ENCODE measurements at places on chromosomes 7 and 10.

- no peak for DNase-seq
Measured at GRCh38 chr7:77458786-77459185, 42.6 kb upstream of the GSAP start.

DNA sequence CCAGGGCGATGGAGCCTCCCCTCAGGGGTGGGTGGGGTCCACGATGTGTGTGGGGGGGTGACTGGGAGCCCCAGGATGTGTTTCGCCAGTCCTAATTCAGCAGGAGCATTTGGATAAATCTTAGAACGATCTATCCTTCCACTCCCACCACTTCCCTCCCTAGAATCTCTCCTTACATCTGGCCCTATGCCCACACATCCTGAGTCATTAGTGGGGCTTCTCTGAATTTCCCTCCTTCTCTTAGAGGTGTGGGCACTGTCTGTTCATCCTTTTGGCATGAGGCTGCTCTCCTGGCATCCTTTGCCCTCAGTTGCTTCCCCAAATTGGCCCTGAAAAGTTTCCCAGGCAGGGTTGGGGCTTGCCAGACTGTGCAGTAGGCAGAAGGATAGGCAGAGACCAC, 1.6 kb downstream of the GHRHR start:
- DNase-seq = no peak

DNA sequence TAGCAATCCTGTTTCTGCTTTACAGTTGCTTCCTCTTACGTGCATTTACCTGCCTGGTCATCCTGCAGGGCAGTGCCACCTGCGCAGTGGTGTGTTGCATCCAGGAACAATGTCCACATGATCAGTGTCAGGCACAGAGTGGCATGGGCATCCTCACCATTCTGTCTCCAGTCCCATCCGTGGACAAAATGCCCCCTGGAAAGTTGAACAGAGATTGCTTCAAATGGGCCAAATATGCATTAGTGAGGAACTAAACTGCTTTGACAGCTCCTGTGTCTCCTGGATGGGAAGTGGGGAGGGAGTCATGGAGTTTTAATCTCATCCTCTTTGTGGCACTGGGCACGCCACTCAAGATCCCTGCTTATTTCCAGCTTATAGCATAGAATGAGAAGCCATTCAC, 151.8 kb downstream of the DPP6 start:
- DNase-seq = no peak

DNA sequence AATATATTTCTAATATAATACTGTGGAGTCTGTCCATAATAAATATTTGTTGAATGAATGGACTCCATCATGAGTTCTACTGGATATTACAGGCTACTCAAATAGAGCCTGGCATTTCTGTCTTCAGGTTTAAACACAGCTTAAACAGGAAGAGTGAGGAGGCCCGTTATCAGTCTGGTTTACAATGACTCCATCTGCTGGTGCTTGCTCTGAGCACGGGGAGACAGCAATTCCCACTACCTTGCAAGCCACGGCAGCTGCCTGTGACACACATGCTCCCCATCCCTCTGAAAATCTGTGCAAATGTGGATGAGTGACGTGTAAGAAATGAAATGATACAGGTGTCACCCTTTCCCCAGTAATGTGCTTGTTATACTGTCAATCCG, 293.5 kb upstream of the IMMP2L start:
- no peak for DNase-seq

DNA sequence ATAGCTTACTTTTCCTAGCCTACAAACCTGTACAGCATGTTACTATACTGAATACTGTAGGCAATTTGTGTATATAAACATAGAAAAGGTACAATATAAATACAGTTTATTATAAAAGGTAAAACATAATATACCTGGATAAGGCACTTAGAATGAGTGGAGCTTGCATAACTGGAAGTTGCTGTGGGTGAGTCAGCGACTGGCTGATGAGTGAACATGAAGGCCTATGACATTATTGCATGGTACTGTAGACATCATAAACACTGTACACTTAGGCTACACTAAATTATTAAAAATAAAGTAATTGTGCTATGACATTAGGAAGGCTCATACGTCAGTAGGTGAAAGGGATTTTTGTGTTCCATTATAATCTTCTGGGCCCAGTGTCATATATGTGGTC, 228.8 kb downstream of the HDAC9 start:
- no peak for DNase-seq

DNA sequence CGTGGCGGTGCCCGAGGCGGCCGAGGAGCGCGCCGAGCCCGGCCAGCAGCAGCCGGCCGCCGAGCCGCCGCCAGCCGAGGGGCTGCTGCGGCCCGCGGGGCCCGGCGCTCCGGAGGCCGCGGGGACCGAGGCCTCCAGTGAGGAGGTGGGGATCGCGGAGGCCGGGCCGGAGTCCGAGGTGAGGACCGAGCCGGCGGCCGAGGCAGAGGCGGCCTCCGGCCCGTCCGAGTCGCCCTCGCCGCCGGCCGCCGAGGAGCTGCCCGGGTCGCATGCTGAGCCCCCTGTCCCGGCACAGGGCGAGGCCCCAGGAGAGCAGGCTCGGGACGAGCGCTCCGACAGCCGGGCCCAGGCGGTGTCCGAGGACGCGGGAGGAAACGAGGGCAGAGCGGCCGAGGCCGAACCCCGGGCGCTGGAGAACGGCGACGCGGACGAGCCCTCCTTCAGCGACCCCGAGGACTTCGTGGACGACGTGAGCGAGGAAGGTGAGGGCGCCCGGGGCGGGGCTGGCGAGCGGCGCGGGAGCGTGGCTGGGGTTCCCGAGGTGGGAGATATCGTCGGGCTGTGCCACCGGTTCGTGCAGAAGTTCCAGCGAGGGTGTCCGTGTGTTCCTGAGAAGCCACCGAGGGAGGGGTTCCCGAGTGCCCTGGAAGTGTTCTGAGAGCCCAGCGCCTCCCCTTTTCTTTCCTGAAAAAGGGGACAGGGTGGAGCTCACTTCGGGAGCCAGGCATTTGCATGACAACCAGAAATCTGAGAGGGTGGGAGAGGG, 495 bp downstream of the EIF3B start:
- DNase-seq = peak; percentile 54

DNA sequence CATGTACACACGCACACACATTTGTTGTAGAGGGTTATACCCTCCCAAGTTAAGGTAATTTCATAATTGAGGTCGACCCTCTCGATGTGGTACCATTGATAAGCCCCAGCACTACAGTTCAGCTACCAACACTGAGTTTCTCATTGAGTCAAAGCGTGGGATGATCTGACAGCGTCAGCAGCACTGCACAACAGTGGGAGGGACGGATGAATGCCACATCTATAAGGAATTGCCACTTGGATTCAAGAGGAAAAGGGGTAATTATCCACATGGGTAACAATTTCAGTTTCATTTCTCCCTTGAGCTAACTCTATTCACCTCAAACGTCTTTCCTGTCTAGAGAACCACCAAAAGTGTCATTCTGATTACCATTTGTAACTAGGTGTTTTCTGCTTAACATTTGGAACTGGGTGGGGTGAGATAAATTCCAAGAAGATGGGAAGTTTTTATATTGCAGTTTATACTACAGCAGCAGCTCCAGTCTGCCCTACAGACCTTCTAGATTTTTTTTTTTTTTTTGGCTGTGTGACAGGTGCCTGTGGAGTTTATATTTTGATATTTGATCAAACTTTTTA, 342.9 kb downstream of the AUTS2 start:
- no peak for DNase-seq

GRCh38 chr7:99827040-99827778, 604 bp upstream of the CYP3A43 start:
- DNase-seq = no peak

DNA sequence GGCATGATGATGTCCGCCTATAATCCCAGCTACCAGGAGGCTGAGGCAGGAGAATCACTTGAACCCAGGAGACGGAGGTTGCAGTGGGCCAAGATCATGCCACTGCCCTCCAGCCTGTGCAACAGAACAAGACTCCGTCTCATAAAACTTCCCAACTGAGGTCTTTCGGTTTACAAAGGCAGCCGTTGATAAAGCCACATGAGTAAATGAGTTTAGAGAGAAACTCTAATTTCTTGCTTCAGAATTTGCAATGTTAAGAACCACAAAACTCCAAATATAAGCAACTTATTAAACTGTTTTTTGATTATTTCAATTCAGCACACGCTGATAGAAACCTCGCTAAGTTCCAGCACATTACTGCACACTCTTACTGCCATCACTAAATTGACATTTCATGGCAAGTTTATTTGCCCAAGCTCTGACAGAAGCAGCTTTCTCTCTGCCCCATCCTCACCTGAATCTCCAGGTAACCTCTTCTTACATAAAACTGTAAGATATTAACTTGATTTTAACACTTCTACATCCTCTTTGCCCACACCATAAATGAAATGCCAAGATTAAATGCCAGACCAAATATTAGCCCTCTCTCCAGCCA, 67.7 kb downstream of the FGFR2 start:
- DNase-seq = no peak

DNA sequence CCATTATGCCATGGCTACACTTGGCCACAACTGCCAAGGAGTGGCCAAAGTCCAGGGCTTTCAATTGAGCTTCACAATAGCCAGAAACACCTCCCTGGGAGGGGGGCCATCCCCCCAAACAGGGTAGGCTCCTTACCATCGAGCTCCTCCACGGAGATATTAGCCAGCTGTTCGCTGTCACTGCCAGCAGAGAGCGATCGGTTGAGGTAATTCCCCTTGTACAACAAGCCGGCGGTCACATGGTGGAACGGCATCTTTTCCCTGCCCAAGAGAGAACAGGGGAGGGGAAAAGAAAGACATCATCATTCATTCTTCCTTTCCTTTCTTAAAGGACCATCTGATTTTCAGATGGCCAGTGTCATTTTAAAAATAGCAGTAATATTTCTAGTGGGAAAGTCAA, 133.6 kb downstream of the CALN1 start:
- no peak for DNase-seq

DNA sequence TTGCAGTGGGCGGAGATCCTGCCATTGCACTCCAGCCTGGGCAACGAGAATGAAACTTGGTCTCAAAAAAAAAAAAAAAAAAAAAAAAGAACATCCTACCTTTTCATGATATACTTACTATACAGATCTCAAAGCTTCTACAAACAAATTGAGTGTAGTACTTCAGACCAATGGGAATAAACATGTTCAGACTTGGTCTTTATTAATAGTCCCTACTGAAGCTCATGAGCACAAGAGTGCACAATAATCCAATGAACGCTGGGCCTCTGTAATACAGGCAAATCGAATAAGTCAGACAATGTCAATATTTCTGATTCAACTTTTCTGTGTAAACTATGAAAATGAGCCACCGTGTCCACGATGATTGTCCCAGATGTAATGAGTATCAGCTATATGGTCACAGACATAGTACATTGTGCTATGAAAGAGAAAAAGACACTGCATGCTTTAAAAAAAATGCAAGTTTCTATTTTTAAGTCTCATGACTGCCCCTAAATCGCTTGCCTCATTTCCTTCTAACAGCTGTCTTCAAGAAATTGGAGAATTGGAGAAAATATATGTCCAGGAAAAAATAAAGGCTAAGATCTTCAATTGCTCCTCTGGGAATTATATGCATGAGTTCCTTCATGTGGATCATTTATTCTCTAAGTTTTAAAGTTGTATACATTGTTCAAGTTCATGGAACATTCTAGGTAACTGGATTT, 64.0 kb upstream of the CTTNBP2 start:
- no peak for DNase-seq

All from ecto neural progenitor cell (in vitro differentiated cells).